NCI-H2171 (cell line): ENCODE measurements at places on chromosomes 5 and 9.
A peak's percentile ranks its signal among the peaks of the same experiment; 100 is the strongest.

- no peak for DNase-seq
Observed at GRCh38 chr5:115382989-115383388, 86.5 kb upstream of the CCDC112 start.

- no peak for DNase-seq
Observed at GRCh38 chr5:41071975-41072374, 833 bp upstream of the MROH2B start.

GRCh38 chr9:135369412-135369990 lies 110.1 kb upstream of the PPP1R26 start:
- DNase-seq, result no peak

- no peak for DNase-seq
Observed at GRCh38 chr5:153699035-153699434, 208.6 kb downstream of the GRIA1 start.

GRCh38 chr5:123359454-123360200 lies 63.6 kb downstream of the CEP120 start:
- no peak for DNase-seq

GRCh38 chr9:88975966-88976889 lies 15.0 kb upstream of the S1PR3 start:
- no peak for DNase-seq

- no peak for DNase-seq
Observed at GRCh38 chr9:98536542-98537173, 172.1 kb downstream of the GABBR2 start.

DNA sequence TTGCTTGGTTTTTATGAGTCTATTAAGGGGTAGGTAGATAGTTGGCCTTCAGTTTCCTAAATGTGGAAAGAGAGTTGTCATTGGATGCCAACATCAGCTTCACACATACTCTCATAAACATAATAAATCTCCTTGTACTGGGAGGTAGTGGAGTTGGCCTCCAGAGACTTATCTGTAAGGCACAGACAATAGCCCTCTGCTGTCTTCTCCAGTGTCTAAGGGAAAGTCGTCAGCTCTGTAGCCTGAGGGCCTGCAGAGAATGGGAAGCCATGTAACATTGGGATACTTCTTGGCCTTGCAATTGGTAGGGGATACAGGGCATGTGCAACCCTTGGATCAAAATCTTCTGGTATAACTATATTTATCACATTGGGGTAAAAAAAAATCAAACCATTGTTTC lies 331.9 kb upstream of the KLF9 start:
- DNase-seq, result no peak

DNA sequence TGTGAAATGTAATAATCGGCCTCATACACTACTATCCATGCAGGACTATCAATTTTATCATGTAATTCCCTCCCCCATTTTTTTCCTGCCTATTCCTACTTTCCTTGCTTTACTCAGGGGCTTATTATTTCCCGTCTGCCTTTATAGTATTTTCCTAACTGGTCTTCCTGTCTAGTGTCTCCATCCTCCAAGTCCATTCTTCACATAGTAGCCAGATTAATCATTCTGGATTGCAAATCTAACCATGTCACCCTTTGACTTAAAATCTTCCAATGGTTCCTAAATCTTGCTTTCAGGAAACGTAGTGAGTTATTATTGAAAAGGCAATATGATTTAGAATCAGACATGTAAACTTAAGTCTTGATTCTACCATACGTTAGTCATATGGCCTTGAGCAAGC lies 307.4 kb upstream of the HAPLN1 start:
- DNase-seq, result no peak

DNA sequence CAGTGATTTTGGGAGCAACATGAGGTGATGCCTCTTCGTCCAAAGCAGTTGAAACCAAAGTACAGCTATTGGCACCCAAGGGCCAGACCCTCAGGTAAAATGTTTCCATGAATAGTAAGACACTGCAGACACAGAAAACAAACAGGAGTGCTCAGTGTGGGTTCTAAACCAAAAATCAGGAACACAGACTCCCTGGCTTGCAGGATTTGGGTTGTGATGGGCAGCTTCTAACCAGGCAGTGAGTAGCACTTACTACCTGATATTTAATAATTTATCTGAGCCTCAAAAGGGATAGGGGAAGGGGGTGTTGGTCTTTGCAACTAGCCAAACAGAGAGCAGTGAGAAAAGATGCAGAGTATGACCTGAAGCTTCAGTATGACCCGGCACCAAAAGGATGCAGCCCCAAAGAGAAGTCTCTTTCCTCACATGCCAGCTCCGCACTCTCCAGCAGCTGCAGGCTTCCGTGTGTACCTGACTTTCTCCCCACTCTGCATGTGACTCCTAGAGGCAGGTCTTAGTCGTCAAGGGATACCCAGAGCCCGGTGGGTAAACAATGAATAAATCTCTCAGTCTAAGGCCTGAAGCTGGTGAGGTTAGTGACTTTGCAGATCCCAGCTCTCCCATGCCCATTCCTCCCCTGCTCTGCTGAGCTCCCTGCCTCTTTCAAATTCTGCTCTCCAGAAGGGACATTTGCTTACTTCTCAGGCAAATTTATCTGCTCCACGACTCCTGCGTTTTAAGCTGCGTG lies 105.4 kb upstream of the SPOCK1 start:
- DNase-seq, result no peak

- no peak for DNase-seq
Observed at GRCh38 chr9:122086873-122087272, 6.2 kb downstream of the TTLL11 start.

GRCh38 chr5:156367597-156367996 lies 40.6 kb downstream of the SGCD start:
- no peak for DNase-seq

- no peak for DNase-seq
Observed at GRCh38 chr9:121505903-121506735, 6.5 kb upstream of the GGTA1 start.

GRCh38 chr5:154476354-154477205 lies 1.4 kb downstream of the HAND1 start:
- DNase-seq, result no peak

DNA sequence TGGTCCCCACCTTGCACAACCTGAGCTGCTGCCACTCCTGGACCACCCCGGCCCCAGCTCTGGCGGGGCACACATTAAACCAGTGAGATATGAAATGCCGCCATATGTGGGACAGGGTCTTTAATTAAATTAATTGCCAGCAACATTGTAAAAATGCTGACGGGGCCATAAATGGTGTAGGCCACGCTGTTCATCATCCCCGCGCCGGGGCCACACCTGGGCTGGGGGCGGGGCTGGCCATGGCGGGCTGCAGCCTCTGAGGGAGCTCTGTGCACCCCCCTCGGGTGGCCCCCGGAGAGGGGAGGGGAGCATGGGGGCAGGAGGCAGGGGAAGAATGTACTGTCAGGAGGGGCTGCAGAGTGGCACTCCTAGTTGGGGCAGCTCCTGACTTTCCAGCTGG lies 41.0 kb downstream of the UNC5A start:
- DNase-seq, result no peak

- DNase-seq, result no peak
Observed at GRCh38 chr5:99775189-99775588, 760.0 kb upstream of the FAM174A start.

DNA sequence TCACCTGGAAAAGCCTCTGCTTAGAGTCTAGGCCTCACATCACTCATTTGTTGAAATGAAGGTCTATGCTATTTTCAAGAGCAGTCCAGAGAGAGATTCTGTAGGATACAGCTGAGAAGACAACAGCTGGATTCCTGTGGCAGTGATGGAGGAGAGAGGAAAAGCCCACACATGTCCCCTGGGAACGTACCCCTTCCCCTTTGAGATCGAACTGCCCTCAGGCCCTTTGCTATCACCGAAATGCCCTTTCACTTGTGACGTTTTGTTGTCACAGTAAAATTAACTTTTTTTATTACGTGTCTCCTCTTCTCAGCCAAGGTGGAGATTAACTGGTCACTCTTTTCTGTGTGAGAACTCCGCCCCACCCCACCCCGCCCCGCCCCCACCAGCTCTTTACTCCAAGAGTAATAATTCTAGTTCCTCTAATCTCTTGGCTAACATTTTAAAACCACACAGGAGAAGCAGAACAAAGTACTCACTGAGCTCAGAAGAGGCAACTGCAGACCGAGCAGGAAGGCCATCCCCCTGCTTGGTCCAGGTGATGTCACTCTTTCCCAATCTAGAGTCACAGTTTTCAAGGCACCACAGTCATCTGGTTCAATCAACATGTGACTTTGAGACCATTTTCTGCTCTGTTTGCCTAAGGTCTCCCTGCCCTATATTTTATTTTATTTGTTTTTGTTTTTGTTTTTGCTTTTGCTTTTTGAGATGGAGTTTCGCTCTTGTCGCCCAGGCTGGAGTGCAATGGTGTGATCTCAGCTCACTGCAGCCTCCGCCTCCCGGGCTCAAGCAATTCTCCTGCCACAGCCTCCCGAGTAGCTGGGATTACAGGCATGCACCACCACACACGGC lies 105.6 kb downstream of the SUSD1 start:
- no peak for DNase-seq

DNA sequence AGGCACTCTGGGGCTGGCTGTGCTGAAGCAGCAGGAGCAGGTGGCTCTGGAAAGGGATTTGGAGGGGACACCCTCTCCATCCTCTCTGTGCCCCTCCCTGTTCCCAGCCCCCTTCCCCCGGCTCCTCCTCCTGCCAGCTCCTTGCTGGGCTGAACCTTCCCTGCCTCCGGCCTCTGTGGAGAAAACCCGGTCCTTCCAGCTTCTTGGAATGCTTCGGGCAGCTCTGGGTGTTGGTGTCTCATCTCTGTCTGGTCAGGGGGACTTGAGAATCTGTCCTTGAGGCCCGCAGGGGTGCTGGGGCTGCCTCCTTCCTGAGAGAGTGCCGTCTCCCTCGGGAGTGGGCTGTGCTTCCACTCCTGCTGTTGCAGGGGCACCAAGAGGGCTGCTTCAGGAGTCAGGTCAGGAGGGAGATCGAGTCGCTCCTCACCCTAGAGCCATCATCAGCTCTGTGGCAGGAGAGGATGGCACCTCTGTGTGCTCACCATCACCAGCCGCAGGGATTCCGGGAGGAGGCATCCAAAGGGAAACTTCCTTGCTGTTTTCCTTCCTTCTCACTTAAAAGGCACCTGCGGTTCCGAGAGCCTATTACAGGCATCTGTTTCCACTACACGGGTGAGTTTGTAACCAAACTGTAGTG lies 30.6 kb downstream of the NDUFS6 start:
- peak; percentile 17 for DNase-seq

- no peak for DNase-seq
Observed at GRCh38 chr5:143412661-143413342, 9.3 kb upstream of the NR3C1 start.

DNA sequence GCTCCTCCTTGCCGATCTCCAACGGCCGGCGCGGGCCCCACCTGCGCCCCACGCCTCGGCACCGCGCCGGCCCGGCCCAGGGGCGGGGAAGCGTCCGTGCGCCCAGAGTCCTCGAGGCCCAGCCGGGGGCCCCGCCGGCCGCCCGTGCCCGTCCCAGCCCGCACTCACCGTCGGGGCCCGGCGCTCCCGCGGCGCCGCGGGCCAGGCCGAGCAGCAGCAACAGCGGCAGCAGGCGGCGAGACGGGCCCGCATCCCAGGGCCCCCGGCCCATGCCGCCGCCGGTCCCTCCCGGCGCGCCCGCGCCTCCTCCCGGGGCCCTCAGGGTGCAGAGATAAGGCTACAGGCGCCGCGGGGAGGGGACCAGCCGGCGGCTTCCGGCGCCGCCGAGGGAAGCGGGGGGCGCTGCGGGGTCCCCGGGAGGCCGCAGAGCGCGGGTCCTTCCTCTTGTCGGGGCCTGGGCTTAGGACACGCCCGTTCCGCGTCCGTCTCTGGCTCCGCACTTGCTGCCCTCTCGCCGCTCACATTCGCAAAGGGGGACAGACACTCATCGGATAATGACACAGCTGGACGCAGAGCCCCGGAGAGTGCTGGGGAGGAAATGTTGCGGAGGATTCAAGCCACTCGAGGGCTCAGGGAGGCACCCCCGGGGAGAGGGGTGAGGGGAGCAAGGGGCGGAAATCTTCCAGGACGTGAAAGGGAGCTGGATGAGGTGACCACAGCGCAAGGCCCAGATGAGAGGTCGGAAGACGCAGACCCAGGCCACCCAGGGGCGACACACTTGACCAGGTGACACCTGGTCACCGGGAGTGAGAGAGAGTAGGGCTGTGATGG lies at the start of gene SUSD1:
TSS of gene SUSD1 (minus strand) at position 333 of the 831 bp plus-strand sequence. CDS start at position 271, 62 bp downstream.
- DNase-seq, result peak; percentile 28

- no peak for DNase-seq
Observed at GRCh38 chr5:54148858-54149257, 161.5 kb downstream of the ARL15 start.

GRCh38 chr5:141714542-141715310 lies 32.7 kb upstream of the ARAP3 start:
- DNase-seq, result no peak

GRCh38 chr5:160445132-160445531 lies 23.5 kb downstream of the PTTG1 start:
- no peak for DNase-seq

- DNase-seq, result no peak
Observed at GRCh38 chr9:69585571-69585970, 86.6 kb downstream of the APBA1 start.

DNA sequence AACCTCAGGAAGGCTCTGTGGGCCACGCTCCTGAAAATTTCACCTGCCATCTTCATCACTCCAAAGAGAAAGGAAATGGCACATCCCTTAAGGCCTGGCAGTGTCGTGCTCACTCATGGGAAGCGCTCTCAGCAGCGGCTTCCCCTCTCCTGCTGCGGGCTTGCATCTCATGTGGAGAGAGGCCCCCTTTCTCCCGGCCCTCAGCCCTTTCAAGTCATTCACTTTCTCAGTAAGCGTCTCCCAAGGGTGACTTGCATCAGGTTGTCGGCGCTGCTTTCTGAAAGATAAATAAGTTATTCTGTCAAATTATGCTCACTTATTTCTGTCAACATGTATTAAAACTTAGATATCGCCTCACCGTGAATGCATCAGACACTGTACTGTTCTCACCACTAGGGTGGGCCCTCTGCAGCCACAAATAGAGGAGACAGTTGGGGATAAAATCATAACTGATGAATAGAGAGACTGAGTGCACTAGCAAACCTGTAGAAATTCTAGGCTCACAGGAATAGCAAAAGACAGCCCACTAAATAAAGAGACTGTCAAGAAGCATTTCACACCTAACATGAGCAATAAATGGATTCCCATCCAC lies 174.6 kb downstream of the RFK start:
- no peak for DNase-seq

- DNase-seq, result no peak
Observed at GRCh38 chr9:10479172-10479571, 133.6 kb downstream of the PTPRD start.

- DNase-seq, result peak; percentile 99
Observed at GRCh38 chr9:136309101-136309801, 5.4 kb upstream of the CCDC187 start.

- DNase-seq, result no peak
Observed at GRCh38 chr5:10317825-10318682, 10.4 kb upstream of the CMBL start.

- DNase-seq, result no peak
Observed at GRCh38 chr5:76808141-76808691, 10.6 kb upstream of the F2RL1 start.

GRCh38 chr5:56170557-56170956 lies 62.6 kb downstream of the ANKRD55 start:
- no peak for DNase-seq

GRCh38 chr9:115296831-115297565 lies 179.0 kb upstream of the TNC start:
- DNase-seq, result no peak

DNA sequence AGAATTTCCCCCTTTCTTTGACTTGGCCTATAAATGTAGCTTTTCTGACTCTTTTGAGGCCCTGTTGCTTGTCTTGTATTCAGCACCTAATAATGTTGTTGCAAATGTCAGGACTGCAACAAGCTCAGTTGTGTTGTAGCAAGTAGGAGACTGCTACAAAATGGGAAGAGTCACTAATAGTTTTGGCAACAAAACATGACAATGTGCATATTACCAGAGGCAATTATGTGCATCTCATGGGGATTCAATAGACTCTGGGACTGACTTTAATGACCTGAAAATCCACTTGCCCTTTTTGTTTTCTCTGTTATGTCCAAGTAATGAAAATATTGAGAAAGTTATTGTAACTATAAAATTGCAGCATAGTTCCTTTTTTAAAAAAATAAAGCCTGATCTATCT lies 368.4 kb downstream of the OSTF1 start:
- DNase-seq, result no peak
